Uterus (tissue), 4 donors: ENCODE measurements at places on chromosomes 12 and 14. TPM values are rescaled to one million over a fixed set of nuclear protein-coding genes. Genes with fewer than 3 reads are reported as not detected.

PLEKHH1 gene
- total RNA-seq = 4.0 TPM

CD163 gene
- total RNA-seq = 15.2 TPM

LRRC9 gene
- total RNA-seq = not detected

LGALS3 gene
- total RNA-seq = 486 TPM

DNA sequence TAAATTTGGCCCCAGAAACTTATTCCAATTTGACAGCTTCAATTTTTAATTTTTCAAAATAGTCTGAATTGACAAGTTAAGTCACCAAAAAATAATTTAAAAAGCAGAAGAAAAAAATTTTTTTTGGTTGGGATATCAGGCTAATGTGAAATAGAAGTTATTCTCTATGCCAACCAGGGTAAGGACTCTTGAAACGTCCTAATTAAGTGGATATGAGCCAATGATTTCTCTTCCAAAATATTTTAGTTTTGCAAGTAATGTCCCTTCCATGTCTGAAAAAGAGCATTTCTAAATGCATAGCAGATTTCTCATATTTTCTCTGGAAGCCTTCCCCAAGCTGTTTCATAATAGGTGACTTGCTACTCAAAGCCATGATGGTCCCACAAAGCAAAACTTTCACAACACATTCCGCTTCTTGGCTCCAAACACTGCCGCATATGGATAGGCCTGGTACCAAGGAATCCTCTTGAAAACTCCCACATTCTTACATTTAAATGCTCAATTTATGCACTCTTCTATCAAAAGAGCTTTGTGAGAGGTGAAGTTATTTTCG is 65.1 kb downstream of the SIX6 start:
- no peaks in the 10 kb centered on the region for H3K4me1 ChIP-seq
- H3K4me3 ChIP-seq = no peak overlapping the region
- no peaks in the 10 kb centered on the region for H3K36me3 ChIP-seq
- H3K27me3 ChIP-seq = no peaks in the 10 kb centered on the region

DNA sequence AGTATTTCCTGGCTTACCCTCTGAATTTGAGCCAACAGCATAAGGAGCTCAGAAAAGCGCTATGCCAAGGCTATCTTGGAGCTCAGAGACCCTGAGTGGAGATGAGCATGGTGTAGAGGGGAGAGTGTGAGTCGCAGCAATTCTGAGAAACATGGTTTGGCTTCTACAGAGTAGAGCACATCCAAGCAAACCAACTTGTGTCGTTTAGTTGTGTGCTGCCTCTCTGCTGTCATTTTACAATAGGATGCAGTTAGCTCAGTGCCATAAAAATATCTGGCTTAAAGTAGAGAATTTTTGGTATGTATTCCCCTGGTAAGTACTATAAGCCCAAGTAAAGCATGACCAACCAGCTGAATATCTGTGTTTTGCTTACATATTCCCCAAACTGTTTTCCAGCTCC is 249.2 kb downstream of the TRHDE start:
- H3K27me3 ChIP-seq = no peaks in the 10 kb centered on the region
- H3K36me3 ChIP-seq = no peaks in the 10 kb centered on the region
- H3K4me3 ChIP-seq = no peak overlapping the region

DNA sequence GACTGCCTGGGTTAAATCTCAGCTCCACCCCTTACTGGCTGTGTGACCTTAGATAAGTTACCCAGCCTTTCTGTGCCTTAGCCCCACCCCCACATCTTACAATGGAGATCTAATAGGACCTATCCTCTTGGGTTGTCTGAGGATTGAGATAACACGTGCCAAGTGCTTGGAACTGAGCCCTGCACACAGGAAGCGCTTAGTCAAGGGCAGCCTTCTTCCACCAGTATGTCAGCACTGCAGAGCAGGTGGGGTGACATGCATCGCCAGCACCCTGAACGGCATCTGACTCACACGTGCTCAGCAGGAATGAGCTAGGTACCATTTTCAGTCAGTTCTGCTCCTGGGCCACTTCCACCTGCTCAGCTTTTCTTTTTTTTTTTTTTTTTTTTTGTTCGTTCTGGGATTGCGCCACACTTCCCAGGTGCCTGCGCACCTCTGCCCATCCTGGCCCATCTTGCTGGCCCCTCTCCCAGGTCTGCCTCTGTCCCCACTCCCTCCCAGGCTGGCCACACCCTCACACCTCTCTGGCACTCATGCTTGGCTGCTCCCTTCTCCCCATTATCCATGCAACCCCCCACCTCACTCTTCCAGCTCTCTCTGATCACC is 19.6 kb downstream of the LGMN start:
- H3K4me3 ChIP-seq = no peak overlapping the region
- H3K27me3 ChIP-seq = no peaks in the 10 kb centered on the region
- no peaks in the 10 kb centered on the region for H3K4me1 ChIP-seq
- H3K36me3 ChIP-seq = no peaks in the 10 kb centered on the region

- no peaks in the 10 kb centered on the region for H3K36me3 ChIP-seq
- no peaks in the 10 kb centered on the region for H3K27me3 ChIP-seq
- DNase-seq = no peak
- H3K4me1 ChIP-seq = no peaks in the 10 kb centered on the region
- H3K27ac ChIP-seq = no peak overlapping the region
- no peak overlapping the region for H3K4me3 ChIP-seq
Measured at GRCh38 chr12:25071366-25071765, 122.5 kb upstream of the BCAT1 start.

- H3K27me3 ChIP-seq = no peaks in the 10 kb centered on the region
- H3K27ac ChIP-seq = no peak overlapping the region
- no peak for DNase-seq
- no peak overlapping the region for H3K4me3 ChIP-seq
- no peaks in the 10 kb centered on the region for H3K4me1 ChIP-seq
Measured at GRCh38 chr12:23816394-23816851, 133.0 kb downstream of the SOX5 start.

DNA sequence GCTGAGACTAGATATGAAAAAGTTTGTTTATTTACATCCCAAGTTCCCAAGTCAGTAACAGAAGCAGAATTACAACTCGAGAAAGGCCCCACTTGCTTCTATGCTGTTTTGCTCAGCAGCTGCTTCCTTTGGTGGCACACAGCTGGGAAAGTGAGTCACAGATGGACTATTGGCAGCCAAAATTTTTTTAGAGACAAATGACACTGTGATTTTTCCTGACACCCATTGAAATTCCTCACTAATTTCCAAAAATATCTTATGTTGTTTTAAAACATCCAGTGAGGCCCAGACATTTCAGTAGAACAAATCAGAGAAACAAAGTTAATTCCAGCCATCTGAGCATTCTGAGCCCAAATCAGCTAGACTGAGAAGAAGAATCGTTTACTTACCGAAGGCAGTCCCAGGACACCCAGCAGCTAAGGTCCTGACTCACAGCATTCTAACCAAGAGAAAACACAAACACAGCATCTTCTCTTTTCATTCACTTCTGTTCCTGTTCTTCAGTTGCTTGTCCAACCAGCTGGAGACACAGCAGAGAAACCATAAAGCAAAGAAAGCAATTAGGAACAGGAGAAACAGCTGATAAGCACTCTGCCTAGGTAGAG is 188.3 kb downstream of the DAD1 start:
- H3K36me3 ChIP-seq = no peaks in the 10 kb centered on the region
- DNase-seq = no peak
- H3K4me1 ChIP-seq = no peaks in the 10 kb centered on the region
- no peak overlapping the region for H3K4me3 ChIP-seq
- H3K27ac ChIP-seq = peak overlapping the region; percentile 41
- H3K27me3 ChIP-seq = no peaks in the 10 kb centered on the region
